ENCODE measurements at places on chromosomes 6 and 20.
A peak's percentile ranks its signal among the peaks of the same experiment; 100 is the strongest.

DNA sequence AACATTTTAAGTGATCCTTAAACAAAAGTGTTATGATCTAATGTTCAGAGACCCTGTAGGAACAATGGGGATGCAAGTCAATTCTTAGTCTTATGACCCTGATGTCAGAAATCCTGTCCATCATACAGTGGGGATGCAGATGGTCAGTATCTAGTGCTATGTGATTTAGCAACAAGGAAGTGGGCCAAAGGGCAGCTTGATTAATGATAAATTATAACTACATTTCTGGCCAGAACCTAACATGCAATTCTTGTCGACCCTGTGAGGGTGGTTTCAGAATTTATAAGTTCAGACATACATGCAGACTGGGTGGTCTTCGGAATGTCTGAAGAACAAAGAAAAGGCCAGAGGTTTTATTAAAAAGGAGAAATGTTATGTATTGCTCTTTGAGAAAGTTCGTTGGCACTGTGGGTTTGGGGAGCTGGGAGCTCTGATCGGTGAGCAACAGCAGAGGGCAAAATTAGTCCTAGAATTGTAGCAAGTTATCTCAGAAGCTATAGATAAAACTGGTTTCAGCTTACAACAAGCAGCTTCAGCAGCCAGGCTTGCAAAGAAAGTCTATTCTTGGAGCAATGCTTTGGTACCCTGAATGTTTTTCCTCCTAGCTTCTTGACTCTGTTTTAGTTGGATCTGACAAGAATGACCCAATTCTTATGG lies 50.8 kb downstream of the RPF2 start:
- no peak for DNase-seq

DNA sequence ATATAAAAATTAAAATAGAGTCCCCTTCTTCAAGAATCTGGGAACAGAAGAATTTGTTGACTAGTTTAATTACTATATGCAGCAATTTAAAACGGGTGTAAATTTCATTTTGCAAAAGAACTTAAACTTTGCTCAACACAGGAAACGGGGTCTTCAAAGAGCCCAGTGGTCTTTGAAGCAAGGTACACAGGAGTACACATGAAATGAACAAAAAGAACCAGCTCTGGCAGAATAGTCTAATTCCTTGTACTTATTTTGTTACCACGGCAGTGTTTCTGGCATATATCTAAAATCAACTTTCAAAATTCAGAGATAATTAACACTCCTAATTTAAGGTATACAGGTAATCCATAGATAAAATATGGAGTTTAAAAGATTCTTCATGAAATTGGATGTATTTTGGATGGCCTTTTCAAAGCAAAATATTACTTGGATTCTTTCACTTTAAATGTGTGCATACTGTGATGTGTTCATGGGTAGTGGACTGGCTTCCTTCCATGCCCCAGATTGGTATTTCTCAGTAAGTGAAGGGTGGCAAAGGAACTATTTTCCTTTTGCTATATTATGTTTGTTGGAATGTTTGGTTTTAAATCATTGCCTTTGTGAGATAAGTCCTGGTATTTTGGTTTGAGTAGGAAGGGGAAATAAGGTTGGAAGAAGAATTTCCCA lies 96.8 kb upstream of the THEMIS start:
- DNase-seq, result no peak

- DNase-seq, result no peak
Observed at GRCh38 chr6:16474772-16475493, 236.5 kb downstream of the GMPR start.

DNA sequence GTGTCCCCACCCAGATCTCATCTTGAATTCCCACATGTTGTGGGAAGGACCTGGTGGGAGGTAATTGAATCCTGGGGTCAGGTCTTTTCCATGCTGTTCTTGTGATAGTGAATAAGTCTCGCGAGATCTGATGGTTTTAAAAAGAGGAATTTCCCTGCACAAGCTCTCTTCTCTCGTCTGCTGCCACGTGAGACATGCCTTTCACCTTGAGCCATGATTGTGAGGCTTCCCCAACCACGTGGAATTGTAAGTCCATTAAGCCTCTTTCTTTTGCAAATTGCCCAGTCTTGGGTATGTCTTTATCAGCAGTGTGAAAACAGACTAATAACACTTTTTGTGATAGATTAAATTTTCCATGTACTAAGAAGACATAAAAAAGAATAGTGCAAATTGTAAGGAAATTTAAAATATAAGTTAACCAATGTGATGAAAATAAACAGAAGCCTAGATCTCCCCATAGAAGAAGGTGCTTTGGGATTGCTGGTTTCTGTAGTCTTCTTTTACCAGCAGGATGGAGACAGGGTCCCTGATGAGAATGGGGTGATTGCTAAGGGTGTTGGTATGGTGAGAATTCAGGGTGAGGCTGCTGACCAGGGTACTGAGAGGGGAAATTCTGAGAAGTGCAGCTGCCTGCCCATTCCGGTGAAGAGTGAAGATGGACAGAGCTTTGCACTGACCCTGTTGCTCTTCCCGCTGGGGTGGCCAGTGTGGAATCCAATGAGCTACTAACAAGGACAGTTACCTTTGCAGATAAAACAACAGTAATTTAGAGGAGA lies 50.7 kb downstream of the BMP2 start:
- no peak for DNase-seq

DNA sequence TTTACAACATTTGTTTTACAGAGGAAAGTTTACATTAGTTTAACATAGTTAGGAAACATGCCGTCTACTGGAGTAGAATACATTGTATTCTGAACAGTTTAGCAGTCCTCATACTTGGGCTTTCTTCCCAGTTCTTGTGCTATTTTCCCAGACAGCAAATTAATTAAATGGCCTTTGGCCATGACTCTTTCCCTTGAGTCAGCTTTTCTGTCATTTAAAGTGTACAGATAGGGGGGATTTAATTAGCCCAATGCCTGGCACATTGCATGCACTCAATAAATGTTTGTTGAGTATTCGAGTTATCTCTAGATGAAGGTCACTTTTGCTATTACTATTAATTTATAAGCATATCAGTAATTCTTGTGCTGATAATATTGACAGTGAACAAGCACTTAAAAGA lies 1.6 kb downstream of the TMEM244 start:
- no peak for DNase-seq

DNA sequence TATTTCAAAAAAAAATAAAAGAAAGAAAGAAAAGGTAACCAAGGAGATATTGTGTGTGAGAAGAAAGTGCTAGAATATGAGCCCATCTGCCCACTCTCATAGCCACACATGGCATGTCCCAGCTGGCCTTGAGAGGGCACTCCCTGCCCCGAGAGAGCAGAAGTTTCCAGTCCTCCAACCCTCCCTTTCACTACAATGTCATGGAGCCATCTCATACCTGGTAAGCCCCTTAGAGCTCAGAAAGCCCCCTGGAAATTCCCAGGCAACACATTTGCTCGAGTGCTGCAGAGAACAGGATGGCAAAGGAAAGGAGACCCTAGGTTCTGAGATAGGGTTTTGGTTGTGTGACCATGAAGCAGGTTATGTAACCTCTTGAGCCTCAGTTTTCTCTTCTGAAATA lies 75.8 kb upstream of the RIN2 start:
- DNase-seq, result no peak

DNA sequence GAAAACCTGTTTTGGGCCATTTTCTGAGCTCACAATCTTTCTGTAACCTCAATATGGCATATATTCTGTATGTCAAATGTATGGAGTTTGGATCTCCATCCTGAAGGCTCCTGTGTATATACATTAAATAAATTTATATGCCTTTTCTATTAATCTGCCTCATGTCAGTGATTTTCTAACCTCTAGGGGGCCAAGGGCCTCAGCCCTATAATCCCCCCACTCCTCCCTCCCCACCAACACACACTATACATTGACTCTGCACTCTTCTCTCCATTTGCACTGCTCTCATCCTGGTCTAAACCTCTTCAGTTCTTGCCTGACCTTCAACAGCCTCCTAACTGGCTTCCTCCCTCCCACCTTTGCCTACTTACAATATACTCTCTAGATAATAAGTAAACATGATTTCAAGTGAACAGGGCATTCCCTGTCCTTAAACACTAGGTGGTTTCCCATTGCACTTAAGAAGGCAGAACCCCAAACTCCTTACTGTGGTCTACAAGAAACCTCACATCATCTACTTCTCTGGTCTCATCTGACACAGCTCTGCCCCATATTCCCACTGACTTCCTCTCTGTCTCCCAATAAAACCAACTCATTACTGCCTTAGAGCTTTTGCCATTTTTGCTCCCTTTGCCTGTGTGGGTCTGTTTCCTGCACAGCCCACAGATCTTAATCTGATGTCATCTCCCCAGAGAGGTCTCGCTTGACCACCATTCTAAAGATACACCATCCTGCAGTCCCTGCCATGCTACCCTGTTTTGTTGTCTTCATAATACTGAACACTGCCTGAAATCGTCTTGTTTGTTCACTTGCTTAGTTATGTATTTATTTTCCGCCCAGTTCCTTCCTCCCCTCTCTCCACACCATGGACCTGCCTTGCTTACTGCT lies 213.7 kb downstream of the SYNE1 start:
- DNase-seq, result no peak

DNA sequence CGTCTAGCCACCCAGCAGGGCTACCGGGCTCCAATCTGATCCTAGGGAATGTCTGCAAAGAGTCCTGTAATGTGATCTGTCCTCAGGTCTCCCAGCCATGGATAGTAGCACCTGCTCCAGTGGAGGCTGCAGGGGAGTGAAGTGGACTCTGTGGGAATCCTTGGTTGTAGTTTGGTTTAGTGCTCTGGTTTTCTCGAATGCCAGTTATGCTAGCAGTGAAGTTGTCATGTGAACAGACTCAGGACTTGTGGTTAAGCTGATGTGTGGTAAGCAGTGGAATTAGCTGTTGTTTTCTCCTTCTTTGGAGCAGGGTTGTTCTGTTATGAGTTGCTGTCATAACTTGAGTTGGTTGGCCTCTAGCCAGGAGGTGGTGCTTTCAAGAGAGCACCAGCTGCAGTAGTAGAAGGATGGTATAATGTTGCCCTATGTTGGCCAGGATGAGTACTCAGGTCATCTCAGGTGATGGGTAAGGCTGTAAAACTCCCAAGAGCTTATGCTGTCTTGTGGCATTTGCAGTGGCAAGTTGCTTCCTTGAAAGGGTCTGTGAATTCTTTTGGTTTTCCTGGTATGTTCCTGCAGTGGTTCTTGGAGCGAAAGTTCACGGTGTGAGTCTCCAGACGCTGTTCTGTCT lies 390.2 kb downstream of the UTRN start:
- no peak for DNase-seq

GRCh38 chr6:147078106-147078505 lies 126.1 kb upstream of the STXBP5 start:
- DNase-seq, result no peak

GRCh38 chr6:21742238-21742660 lies 148.7 kb downstream of the SOX4 start:
- no peak for DNase-seq

- no peak for DNase-seq
Observed at GRCh38 chr6:54179152-54179551, 67.9 kb downstream of the MLIP start.

DNA sequence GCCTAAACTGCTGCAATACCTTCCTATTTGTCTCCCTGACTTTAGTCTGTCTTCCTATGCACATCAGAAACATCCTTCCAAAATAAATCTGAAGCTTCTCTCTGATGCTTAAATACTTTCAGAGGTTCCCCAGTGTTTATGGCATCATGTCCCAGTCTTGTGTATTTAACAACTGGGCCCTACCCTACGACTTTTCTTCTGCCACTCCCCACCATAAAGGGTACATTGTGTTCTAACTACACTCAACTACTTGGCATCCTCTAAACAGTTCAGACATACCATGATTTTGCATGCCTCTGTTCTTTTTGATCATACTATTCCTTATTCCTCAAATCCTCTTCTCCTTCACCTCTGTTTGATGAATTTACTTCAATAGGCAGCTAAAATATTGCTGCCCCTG lies 143.0 kb upstream of the KCNK16 start:
- no peak for DNase-seq

DNA sequence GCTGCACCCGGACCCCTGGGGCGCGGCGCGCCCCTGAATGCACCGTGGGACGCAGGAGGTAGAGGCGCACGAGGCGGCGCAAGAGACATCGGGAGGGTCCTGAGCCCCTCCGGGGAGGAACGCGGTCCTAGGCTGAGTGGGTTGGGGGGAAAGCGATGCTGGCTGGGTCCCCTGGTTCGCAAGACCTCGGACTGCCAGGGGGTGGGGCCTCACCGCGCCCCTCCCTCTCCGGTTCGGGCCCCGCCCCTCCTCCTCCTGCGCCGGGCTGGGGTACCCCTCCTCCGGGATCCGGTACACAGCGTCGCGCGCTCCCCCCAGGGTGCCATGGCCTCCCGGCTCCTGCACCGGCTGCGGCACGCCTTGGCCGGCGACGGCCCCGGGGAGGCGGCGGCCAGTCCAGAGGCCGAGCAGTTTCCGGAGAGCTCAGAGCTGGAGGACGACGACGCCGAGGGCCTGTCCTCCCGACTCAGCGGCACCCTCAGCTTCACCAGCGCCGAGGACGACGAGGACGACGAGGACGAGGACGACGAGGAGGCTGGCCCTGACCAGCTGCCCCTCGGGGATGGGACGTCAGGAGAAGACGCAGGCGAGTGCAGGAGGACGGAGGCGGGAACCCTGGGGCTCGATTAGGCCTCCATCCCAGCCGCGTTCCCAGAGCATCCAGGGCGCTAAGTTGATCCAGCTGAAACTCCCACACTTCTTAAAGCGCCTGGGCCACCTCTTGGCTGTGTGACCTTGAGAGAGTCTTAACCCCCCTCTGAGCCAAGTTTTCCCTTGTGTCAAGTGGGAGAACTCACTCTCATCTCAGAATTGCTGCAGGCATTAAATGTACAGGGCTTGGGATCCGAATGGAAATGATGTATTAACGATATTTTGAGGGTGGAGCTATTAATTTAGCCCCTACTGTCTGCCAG lies 541 bp downstream of the SNX21 start:
- DNase-seq, result peak; percentile 77

DNA sequence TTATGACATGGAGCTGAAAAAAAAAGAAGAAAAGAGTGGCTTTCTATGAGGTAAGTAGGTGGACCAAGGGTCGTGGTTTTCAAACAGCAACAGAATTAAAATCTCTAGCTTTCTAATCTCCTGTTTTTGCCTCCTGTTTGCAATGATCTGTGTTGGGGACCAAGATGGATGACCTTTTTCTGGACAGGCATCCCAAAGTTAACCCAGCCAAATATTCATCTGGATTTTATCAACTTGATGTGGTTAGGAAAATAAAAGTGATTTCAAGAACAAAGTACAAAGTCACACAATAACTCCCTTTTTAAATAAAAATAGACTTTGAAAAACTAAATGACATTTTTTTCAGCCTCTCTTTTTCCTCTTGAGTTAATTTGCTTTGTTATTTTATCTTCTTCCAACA lies 282.1 kb upstream of the PRDM1 start:
- no peak for DNase-seq

Measured in activated CD8-positive, alpha-beta memory T cell treated with anti-CD3 and anti-CD28 coated beads for 24 hours (primary cell).